ENCODE measurements at places on chromosomes 5 and 9. TPM values are rescaled to one million over a fixed set of nuclear protein-coding genes. Genes with fewer than 3 reads are reported as not detected.

Gene CORO2A
- 1.4 TPM for polyA plus RNA-seq

Gene BTNL8
- not detected for polyA plus RNA-seq

Gene ANXA2R
- 3.7 TPM for polyA plus RNA-seq

GRCh38 chr9:79955300-79955699 is 383.5 kb downstream of the TLE4 start:
- no peak for DNase-seq

Gene ADAMTSL1
- polyA plus RNA-seq = 22.6 TPM

- DNase-seq = no peak
Observed at GRCh38 chr5:51279983-51280706, 103.1 kb upstream of the ISL1 start.

- DNase-seq = no peak
Observed at GRCh38 chr5:9987101-9987500, 262.6 kb downstream of the ATPSCKMT start.

Gene KCNN2
- polyA plus RNA-seq = 0.86 TPM

- no peak for DNase-seq
Observed at GRCh38 chr5:88696466-88696865, 186.5 kb downstream of the MEF2C start.
